ENCODE measurements at places on chromosomes 11 and 22. TPM values are rescaled to one million over a fixed set of nuclear protein-coding genes. Genes with fewer than 3 reads are reported as not detected.

OTOG gene
- total RNA-seq: not detected

SCUBE2 gene
- 0.32 TPM for total RNA-seq

KIRREL3 gene
- under 0.01 TPM for total RNA-seq

PNPLA3 gene
- 4.4 TPM for total RNA-seq

MUC6 gene
- total RNA-seq: not detected

TBX10 gene
- total RNA-seq: not detected

NXPE1 gene
- not detected for total RNA-seq

All from epithelial cell of umbilical artery (primary cell).